ENCODE measurements at places on chromosomes 7 and 10. TPM values are rescaled to one million over a fixed set of nuclear protein-coding genes. Genes with fewer than 3 reads are reported as not detected.

DNA sequence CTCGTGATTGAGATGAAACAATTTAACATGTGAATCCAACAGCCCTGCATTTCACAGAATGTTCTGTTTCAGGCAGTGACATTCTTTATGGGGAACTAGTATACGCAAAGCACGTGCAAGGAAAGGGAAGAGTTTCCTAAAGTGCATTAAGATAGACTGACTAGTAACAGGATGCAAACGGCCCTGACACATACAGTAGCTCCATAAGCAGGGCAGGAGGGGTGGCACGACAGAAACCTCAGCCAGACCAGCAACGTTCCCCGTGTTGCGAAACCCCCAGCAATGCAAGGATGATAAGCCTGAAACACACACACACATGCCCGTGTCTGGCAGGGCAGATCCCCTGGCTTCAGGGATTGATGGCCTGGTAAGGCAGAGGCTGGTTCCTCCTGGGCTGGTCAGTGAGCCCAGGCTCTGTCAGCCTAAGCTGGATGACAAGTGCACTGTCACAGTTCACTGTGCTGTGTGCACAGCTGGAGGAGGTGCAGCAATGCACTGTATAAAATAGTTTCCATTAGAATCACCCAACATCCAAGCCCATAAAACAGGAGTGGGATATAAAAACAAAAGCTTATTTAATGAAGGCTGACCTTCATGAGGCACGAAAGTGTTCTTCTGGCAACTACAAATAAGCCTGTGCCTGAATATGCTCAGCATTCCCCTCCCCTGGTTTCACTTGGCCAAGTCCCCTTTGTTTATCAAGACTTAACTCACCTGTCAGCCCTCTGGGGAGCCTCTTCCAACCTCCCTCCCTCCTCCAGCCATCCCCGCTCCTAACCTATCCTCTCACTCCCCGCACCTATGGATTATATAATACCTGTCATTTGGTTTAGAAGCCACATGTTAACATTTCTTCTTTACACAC is 88.8 kb downstream of the GSAP start:
- no peak for DNase-seq

SGPL1 gene
- total RNA-seq, result 33.7 TPM

GRCh38 chr10:125085258-125086054 is 74.9 kb downstream of the CTBP2 start:
- DNase-seq, result no peak

DNA sequence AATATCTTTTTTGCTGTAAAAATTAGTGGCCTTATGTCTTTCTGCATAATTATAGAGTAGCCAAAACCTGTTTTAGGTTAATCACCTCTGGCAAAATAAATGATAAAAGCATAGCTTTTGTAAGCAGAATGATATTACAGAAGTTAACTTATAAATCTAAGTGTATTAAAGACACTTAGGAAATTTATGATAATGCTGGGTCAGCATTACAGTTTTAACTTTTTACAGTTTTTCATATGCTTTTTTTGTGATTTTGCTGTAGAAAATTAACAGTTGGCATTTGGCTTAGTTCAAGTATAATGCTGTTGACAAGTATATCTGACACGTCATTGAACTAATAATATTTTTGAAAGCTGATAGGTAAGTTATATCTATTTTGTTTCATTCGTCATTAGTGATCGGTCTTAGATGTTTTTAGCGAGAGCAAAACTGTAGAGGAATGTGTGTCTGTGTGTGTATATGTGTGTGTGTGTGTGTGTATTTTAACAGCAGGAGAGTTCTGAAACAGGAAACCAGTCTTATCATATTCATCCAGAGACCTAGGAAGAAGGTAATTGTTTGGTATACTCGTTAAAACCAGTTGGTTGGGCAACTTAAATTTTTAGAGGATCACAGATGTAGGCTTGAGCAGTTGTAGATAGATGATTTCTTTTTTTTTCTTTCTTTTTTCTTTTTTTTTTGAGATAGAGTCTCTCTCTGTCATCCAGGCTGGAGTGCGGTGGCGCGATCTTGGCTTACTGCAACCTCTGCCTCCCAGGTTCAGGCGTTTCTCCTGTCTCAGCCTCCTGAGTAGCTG is 15.4 kb downstream of the PTEN start:
- DNase-seq, result no peak

EPHA1 gene
- 2.8 TPM for total RNA-seq

ANK3 gene
- 25.2 TPM for total RNA-seq

GRCh38 chr7:106047818-106048705 is 64.0 kb downstream of the SYPL1 start:
- no peak for DNase-seq

- DNase-seq, result peak; percentile 80
These were observed 7.3 kb downstream of the FGFBP3 start for GRCh38 chr10:91901784-91902677.

- DNase-seq, result no peak
These were observed 121.6 kb upstream of the SDK1 start for GRCh38 chr7:3179456-3179855.
